ENCODE measurements at places on chromosomes 12 and 14.

GRCh38 chr12:94152292-94153078 lies 4.1 kb downstream of the PLXNC1 start:
- DNase-seq = no peak

- DNase-seq = no peak
These were observed 15.4 kb upstream of the PLEKHG3 start for GRCh38 chr14:64688811-64689281.

DNA sequence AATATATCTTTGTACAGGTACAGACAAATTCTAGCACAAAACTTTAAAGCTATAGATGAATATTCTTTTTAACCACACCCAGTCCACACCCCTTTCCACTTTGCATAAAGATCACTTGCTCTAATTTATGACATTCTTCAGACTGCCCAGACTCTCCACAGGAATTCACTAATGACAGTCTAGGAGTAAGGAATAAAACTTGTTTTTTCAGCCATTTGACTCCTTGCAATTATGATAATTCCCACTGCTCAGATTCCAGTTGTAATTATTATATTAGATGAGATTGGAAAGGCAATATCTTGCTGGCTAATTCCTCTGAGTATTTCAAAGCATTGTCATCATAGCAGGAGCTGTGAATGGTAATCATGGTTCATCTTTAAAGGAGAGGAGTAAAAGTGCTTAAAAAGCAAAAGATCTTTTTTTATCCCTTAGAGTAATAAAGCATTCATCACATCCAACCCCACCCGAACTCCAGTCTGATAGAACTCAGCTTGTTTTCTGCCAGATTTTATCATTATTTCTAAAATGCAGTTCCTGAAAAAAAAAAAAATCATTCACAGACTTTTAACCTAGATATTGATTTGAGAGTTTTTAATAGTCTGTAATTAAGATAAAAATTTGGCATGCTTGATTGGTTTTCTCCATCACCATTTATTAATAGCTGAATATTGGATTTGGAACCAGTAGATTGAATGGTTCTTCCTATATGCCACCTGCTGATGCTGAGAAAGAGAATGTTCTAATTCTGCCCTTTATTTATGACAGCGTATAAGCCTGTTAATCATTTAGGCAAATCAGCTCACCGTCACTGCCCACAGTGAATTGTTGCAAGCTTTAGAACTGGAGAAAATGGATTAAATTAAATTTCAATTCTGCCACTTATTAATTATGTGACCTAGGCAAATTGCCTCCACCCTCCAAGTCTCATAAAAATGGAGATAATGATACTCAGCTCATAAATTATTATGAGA lies 93.9 kb upstream of the RASSF8 start:
- DNase-seq = no peak

DNA sequence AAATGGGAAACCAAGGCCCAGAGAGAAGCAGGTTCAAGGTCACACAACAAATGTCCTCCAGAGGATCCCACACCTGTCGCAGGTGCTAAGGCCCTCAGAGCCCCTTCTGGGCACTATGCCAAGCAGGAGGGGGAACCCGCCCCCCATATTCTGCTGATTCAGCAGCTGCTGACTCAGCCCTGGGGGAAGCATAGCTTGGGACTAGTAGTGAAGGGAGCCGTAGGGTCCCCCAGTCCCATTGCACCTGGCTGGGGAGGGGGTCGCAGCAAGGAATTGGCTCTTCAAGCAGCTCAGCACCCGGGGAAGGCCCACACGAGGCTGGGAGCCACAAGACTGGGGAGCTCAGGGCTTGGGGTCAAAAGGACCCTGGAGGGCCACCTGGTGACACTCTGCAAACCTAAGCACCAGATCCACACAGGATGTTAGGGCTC lies 1.0 kb downstream of the RASAL1 start:
- no peak for DNase-seq

- DNase-seq = no peak
These were observed 2.9 kb upstream of the PTHLH start for GRCh38 chr12:27975222-27976136.

DNA sequence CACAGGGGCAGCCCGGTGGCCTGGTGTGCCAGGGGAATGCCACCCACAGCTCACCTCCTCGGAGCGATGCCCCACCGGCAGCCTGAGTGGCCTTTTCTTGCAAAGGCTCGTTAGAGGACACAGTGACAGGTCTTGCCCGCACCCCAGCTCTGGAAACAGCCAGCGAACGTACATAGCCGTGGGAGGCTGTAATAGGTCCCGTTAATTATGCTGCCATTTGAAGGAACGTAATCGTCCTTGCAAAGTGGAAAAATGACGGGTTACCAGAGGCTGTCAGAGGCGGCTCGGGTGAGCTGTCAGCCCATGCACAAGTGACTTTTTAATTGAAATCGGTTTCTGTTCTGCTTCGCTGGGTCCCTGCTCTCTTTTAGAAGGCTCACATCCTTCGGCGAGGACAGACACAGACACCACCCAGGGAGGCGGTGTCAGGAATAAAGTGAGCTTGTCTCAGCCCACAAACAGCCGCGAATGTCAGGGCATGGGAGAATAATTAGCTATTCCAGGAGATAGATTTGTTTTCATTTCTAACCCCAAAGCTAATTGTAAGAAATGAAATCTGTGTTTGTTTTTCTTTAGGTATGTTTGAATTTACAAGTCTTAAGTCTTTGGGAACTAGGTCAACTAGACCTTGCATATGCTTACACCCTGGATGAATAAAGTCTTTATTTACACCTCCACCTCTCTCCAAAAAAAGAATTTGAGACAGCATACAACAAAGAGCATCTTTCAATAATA lies 77.2 kb upstream of the RFLNA start:
- no peak for DNase-seq

- no peak for DNase-seq
These were observed 23.6 kb downstream of the ACADS start for GRCh38 chr12:120749256-120749655.
